AG10803 (cell line): ENCODE measurements at places on chromosomes 2 and 18.

- no peak for DNase-seq
These were observed 185.5 kb upstream of the ZSWIM2 start for GRCh38 chr2:187034434-187034833.

GRCh38 chr2:46563186-46563585, 83.8 kb downstream of the TMEM247 start:
- no peak for DNase-seq

GRCh38 chr2:222322236-222322635, 23.4 kb upstream of the PAX3 start:
- DNase-seq = no peak

DNA sequence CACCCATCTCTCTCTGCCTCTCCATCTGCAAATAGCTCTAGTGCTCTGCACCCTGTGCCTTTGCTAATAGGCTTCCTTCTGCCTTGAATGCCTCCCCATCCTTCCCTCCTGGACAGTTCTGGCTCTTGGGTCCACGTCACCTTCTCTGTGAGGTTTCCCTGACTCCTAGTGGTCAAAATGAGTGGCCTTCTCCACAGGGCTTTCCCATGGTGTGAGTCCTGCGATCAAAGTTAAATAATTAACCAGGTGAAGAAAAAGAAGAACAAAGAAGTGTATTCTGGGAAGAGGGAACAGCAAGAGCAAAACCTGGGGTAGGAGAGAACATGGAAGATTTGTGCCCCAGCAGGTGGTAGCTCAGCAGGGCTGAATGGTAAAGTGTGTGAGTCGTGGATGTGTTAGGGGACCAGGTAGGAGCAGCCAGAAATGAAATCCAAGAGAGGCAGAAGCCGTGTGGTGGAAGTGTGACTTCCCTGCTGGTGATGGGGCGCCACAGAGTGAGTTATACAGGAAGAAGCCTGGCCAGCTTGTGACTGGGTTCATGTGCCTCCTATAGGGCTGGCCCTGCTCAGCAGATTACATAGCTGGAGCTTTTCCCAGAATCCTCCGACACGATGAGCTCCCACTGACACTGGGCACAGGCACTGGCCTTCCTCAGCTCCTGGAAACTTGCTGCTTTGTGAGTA, 93.8 kb upstream of the LDAH start:
- peak; percentile 25 for DNase-seq

GRCh38 chr2:62661263-62661635, 44.3 kb upstream of the EHBP1 start:
- no peak for DNase-seq
